ENCODE measurements at places on chromosomes 16 and 17.
A peak's percentile ranks its signal among the peaks of the same experiment; 100 is the strongest.

GRCh38 chr17:44110823-44111633, 12.4 kb downstream of the HDAC5 start:
- peak; percentile 70 for DNase-seq

GRCh38 chr17:21374441-21375161, 1.6 kb upstream of the KCNJ12 start:
- DNase-seq, result no peak

DNA sequence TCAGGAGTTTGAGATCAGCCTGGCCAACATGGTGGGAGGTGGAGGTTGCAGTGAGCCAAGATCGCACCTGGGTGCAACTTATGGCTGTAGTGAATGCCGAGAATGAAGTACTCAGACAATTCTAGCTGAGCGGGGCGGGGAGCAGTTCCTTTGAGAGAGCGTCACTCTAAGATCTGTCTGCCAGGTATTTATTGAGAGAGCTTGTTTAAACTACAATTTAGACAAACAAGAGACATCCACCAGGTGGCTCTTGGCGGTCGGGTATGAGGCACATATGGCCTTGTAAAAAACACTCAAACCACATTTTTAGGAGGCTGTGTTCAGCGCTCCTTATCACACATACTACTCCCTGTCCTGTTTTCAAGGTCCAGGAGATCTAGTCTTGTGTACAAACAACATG, 40.6 kb upstream of the CDH1 start:
- no peak for DNase-seq

GRCh38 chr16:28497861-28498599, 3.6 kb downstream of the APOBR start:
- DNase-seq, result no peak

- DNase-seq, result no peak
These were observed 50.0 kb upstream of the MRPS23 start for GRCh38 chr17:57899822-57900221.

GRCh38 chr16:55571191-55571897, 4.9 kb downstream of the CAPNS2 start:
- DNase-seq, result no peak

DNA sequence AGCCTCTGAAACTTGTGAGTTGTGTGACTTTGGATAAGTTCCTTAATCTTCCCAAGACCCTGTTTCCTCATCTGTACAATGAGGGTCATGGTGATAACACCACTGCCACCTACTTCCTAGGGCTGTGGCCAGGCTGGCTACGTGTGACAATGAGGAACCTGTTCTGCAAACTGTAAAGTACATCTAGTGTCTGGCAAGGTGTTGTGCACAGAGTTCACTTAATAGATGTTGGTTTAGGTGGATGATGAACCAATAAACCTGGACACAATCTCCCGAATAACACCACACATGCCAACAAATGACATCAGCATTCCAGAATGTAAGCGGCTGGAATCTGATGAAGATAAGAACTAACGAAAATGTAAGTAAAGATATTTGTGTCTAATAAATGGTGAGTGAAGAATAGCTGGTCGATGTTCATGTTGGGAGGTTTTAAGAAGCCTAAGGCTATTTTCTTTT, 82.3 kb downstream of the MARCHF10 start:
- DNase-seq, result no peak

DNA sequence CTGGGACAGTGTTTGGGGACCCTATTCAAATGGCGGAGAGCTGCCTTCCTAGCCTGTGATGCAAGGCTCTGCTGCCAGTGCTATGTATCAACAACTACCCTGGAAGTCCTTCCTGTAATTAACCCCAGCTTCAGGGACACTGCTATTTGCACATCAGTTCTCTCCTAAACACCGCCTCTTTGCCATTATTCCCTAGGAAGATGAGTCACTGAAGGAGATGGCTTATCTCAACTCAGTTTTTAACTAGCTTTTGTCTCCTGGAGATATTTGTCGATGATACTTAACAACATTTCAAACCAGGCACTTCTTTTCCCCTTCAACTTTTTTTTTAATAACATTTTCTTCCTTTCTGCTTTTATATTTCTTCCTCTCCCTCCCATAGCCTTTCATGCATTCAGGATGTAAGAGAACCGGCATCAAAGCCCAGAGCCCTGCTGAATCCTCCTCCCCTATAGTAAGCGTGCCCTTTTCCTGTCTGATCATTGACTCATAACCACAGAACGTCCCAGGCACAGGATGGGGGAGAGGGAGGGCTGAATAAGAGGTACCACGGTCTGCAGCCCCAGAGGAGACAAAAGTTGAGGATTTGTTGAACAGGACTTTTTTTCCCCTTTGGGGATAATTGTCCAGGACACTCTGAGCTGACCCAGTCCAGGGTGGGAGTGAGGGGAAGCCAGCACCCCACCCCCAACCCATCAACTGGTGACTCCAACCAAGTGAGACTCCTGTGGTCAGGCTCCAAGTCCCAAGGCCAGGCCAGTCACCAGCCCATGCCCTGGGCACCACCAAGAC, 387.8 kb upstream of the SALL1 start:
- peak; percentile 36 for DNase-seq

GRCh38 chr17:37567538-37567937, 41.7 kb downstream of the SYNRG start:
- no peak for DNase-seq

- peak; percentile 59 for DNase-seq
These were observed 82.9 kb upstream of the RCVRN start for GRCh38 chr17:9987779-9988585.

DNA sequence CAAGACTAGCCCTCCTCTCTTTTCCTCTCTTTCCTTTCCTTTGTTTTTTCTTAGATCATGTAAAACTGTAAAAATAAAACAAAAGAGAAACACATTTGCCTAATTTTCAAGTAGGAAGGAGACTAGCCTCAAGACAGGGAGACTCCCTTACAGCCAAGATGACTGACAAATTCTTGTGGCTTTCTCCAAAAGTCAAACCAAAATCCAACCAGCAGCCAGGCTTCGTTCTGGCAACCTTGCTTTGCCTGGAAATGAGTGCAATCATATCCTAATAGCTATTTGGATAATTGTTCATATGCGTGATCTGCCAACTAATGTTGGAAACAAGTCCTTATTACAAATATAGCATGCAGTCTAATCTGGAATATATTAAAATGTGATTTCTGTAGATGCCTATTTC, 868.9 kb upstream of the SOX9 start:
- DNase-seq, result no peak

- no peak for DNase-seq
These were observed 414.5 kb downstream of the SOX9 start for GRCh38 chr17:72535346-72535745.

- DNase-seq, result no peak
These were observed 6.0 kb upstream of the CDC42EP4 start for GRCh38 chr17:73317513-73318426.

GRCh38 chr16:81148277-81148676, 52.1 kb upstream of the GCSH start:
- DNase-seq, result peak; percentile 38

- peak; percentile 24 for DNase-seq
These were observed 41.4 kb upstream of the BHLHA9 start for GRCh38 chr17:1228781-1229348.

- no peak for DNase-seq
These were observed 5.7 kb downstream of the CSNK1D start for GRCh38 chr17:82267575-82268379.

DNA sequence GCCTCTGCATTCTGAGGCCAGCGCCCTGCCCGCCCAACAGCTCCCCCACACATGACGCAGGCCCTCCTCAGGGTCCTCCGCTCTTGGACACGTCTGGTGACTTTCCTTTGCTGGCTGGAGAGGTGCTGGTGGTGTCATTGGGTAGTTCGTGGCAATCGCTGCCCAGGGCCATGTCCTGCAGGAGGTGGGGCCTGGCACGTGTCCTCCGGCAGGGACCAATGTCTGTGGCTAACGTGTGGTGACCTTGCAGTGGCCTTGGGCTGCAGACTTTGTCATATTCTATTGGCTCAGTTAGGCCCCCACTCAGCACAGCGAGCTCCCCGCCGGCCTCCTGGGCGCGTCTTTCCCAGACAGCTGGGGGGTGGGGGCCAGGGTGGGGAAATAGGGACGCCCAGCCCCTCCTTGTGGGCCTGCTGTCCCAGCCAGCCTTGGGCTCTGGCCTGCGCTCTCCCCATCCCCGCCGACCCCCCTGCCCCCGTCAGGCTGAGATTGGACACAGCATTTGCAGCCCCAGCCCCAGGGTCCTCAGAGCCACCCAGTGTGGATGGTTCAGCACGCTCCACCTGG, 52.1 kb upstream of the PVALEF start:
- DNase-seq, result no peak

GRCh38 chr17:43671031-43671692, 9.4 kb upstream of the MEOX1 start:
- DNase-seq, result no peak

DNA sequence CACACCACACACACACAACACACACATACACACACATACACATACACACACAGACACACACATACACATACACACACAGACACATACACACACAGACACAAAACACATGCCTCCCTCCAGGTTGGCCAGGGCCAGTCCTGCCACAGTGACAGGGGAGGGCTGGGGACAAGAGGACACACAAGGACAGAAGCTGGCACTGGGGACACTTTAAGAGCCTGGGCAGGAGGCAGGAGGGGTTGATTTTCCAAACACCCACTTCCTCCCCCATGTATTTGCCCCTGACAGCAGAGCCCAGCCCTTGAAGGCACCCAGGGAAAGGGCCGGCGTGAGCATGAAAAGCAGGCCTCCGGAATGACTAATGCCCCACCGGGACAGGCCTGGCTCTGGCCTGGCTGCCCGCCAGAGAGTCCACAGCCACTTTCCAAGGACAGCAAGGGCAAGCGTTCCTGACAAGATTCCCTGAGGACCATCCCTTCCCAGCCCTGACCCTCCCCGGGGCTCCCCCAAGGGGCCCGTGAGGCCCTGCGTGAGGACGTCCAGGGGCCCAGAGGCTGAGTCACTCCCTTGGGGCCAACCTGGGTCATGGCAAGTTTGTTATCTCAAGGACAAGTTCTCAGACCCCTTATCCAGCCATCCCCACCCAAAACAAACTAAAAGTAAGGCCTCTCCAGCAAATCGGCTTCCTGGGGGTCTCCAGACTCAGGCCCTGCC, 235.6 kb downstream of the ZNF423 start:
- no peak for DNase-seq

DNA sequence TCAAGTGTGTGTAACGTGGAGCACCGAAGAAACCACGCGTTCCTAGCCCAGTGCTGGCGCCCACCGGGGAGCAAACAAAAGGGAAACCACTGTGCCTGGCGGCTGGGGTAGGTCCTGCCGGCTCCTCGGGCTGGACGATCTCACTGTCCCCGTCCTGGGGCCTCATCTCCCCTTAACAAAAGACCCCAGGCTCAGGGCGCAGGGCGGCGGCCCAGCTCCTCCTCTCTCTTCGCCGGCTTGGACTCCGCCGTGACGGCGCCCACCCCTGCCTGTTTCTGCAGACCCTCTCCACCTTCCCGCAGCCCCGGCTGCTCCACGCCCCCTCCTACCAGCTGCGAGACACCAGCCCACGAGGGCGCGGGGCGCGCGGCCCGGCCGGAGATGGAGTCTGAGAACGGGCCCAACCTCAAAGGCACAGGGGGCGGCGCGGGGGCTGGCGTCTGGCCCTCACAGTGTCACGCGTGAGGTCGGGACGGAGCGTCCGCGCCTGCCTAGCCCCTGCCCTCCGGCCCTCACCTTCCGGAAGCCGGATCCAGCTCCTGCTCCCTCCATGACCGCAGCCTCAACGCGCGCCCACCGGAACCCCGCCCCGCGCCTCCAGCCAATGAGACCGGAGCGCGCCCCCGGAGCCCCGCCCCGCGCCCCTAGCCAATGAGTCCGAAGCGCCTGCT, at the start of gene CENPX:
Gene CENPX, minus strand, starts transcription at position 569 of the 671 bp plus-strand sequence. Its CDS starts 17 bp downstream, at position 552.
- DNase-seq, result peak; percentile 67
